ENCODE measurements at places on chromosomes 16 and 17.

- no peak for DNase-seq
Observed at GRCh38 chr16:17168181-17168580, 302.6 kb downstream of the XYLT1 start.

GRCh38 chr16:30896261-30896888 is at the start of gene CTF1:
TSS of gene CTF1 (plus strand) at chr16:30896614. CDS start at chr16:30896644, 30 bp downstream.
- no peak for DNase-seq

DNA sequence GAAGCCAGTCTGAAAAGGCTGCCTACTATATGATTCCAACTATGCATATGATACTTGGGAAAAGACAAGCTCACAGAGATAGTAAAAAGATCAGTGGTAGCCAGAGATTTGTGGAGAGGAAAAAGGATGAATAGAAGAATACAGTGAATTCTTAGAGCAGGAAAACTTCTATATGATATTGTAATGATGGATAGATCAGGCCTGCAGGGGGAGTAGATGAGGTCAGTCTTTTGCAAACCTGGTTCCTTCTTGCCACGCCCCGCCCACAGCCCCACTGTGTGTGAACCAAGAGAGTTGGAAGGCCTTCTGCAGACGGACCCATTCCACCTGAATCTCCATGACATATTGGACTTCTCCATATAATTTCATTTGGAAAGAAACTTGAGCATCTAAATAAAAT is 761 bp upstream of the CCL8 start:
- DNase-seq: no peak

DNA sequence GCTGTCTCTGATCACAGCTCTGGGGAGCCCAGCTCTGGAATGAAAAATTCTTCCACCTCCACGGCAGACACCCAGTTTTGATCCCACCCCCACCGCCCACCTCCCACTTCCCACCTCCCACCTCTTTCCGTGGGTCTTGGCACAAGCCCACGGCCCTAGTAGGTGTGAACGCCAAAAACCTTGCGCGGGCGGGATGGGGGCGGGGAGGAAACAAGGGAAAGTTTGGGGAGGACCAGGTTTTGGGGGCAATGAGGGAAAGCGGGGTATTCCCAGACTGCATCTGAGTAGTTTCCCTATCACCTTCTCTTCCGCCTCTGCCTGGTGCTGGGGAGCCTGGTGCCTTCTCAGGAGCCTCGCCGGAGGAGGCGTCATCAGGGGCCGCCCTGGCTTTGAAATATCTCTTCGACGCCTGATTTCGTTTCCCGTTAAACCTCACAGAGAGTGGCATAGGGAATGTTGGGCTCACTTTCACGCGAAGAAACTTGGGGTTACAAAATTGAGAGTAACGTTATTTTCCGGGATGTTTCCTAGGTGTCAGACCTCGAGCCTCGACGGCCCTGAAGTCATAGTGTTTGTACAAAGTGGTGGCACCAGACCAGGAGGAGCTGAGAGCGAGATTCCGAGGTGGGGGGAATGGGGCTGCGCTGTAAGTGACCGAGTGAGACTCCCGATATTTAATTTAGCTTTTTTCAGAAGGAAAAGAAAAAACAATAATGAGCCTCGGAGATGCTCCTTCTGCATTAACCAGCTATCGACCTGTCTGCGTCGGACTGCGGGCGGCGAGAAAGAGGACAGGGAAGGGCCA is 1.6 kb upstream of the IRX3 start:
- DNase-seq: no peak

- DNase-seq: peak; percentile 91
Observed at GRCh38 chr17:39225959-39226683, 376 bp upstream of the STAC2 start.

DNA sequence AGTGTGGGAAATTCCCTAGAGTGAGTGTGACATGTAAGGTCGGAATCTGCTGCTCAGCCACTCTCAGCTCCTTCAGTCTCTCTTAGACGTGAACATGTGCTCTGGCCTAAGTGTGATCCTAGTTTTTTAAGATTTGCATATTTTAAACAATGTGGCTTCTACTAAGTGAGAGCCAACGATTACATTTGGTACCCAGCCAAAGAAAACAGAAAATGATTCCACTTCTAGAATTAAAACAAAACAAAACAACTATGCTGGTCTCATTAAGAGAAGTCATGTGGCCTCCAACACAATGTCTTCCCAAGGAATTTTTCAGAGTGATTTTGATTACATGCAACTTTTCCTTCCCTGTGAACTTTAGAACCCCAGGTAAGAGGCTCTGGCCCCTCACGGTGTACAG is 10.1 kb downstream of the TMEM238L start:
- DNase-seq: no peak

DNA sequence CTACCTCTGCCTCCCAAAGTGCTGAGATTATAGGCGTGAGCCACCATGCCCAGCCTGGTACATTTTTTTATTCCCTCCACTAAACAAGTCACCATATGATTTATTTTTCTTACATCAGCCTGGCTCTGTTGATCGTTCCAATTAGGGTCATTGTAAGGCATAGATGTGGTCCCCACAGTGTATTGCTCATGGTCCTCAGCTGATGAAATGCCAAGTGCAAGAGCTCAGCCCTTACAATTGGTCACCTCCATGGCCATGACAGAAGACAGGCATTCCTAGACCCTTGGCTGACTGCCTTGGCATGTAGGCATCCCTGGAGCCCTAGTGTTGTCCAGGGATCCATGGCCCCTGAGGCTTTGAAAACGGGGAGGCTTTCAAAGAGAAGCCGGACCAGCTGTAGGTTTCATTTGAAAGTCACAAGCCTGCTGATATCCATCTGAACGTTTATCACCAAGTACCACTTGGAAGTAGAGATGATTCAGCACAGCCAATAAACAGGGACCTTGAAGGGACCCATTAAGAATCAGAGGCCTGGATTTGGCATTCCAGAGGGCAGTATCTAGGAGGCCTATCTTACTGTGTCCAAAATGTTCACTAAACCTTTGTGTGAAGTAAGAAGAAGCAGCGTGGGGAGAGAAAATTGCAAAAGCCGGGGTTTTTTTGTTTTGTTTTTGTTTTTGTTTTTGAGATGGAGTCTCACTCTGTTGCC is 20.6 kb upstream of the PRKCA start:
- DNase-seq: no peak

DNA sequence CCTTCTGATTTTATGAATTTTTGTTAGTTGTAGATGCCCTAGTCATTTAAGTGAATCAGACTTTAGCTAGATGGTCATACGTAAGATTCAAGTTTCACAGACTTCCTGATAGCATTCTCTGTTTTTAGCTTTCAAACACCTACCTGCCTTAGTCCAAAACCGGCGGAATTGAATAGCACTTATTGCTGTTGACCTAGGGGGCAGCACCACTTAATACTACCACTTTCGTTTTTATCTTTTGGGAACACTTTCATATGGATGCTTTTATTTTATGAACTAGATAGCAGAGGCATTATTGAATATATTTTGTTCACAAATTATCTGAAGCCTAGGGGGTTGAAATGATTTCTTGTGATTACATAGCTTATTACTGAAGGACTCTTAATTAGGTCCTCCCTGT is 31.5 kb downstream of the TADA2A start:
- no peak for DNase-seq

GRCh38 chr17:80246266-80246681 is 14.4 kb upstream of the RNF213 start:
- no peak for DNase-seq

- DNase-seq: no peak
Observed at GRCh38 chr17:13862346-13862745, 207.0 kb upstream of the COX10 start.

DNA sequence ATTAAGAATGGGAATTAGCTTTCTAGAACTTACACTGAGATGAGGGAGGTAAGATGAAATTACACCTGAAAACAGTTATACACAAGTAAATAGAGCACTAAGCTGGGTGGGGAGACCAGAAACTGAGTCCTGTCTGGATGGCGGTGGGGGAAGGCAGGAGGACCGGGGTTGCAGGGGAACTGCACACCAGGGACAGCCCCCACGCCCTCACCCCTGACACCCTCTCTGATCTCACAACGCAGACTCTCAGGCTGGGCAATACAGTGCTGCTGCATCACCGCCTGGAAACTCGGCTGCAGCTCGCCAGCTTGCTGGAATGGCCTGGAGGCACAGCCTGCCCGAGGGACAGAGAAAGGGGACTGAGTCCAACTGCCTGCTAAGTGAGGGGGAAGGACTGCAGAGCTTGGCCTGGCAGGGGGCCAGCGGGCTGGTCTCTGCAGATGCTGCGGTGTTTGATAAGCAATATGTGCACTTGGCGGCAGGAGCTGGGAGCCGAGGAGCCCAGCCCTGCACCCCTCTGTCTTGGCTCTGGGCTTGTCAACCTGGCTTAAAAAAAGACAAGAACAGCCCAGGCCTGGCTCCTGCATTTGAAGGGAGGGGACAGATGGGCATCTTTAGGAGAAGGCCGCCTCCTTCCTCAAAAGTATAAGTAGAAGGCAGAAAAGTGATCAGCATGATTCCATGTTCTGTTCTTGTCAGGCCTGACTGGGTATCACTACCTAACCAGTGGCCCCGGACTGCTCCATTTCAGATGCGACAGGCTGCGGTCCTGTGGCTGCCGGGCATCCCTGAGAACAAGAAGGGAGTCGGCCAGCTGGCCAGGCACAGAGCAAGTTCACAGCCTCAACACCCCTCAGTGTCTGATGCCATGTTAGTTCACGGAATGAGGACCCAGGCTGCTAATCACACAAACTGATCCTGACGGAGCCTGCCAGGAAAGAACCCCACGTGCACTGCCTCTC is 30.2 kb downstream of the SPHK1 start:
- DNase-seq: peak; percentile 89

GRCh38 chr17:65634533-65634932 is 73.1 kb upstream of the AXIN2 start:
- no peak for DNase-seq

GRCh38 chr17:17723354-17724261 is 42.4 kb downstream of the RAI1 start:
- DNase-seq: peak; percentile 80

- no peak for DNase-seq
Observed at GRCh38 chr17:78257810-78258322, 26.4 kb downstream of the TMEM235 start.

- DNase-seq: peak; percentile 100
Observed at GRCh38 chr16:2155091-2155950, at the start of gene TRAF7. TSS of gene TRAF7 (plus strand) at chr16:2155782. CDS start at chr16:2163921, 8,139 bp downstream.

DNA sequence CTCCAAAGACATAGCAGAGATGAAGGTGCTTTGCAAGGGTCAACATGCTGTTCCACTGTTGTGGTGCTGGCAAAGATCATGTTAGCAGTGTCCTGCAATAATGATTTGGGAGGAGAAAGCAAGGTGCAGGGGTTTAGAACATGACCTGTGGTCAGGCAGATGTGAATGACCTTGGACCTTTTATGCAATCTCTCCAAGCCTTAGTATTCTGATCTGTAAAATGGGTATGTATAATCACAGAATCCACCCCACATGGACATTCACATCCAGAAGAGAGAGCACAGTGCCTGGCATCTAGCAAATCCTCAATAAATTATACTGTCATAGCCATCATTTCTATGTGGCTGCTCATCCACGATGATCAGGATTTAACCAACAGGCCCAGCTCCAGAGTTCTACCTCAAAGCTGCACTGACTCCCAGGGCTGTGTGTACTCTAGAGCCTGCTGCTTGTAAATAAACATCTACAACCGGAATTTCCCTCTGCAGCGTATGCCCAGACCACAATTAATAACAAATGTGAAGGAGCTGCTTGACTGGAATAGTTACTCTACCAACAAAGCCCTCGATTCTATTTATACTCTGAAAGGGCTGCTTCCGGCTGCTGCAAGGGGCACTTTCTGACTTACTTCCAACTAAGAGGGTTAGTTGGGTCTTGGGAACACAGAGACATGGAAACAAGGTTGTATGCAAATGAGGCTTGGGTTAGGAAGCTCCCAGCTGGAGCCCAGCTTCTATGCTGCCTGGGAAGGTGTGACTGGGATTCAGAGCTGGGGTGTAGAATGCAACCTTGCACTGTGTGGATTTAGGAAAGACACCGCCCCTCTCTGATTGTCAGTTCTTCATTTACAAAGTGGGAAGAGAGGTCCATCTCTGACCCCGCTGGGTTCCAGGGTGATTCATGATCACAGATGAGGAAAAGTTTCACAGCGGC is 265.2 kb downstream of the XYLT1 start:
- DNase-seq: no peak

GRCh38 chr16:19131825-19132218 is 18.1 kb downstream of the ITPRIPL2 start:
- DNase-seq: no peak

GRCh38 chr16:89697161-89697615 is 4.3 kb downstream of the SPATA2L start:
- peak; percentile 17 for DNase-seq

DNA sequence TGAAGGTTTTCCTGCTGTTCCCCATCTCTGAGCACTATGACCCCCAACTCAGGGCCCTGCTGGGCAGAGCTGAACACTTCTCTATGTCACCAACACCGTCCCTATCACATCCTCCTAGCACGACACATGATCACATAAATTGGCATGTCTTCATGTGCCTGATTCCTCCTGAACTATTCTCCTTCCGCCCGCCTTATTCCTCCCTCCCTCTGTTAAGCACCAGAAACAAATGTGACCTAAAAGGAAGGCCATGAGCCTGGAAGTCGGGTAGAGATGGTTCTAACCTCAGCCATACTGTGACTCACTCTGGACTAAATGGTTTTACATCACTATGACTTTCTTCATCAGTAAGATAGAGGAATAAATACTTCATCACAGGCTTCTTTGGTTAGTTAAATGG is 80.8 kb upstream of the DYNLRB2 start:
- DNase-seq: no peak

- no peak for DNase-seq
Observed at GRCh38 chr16:66161942-66162341, 204.5 kb upstream of the CDH5 start.

DNA sequence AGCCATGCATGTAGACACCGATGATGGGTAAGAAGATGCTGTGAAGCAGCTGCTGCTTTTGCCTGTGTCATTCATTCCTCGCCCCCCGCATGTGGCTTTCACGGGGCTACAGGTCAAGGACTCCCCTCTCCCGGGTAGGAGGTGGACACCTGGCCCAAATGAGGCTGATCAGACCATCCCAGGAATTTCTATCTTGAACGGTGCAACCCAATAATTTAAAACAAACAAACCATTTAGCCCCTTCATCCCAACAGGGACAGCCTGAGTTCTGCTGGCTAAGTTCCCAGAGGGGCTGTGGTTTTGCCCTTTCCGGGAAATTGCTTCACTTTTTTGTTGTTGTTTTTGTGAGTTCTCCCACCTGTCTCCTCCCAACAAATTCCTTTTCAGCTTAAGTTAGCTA is 137.7 kb upstream of the CDH5 start:
- DNase-seq: no peak

GRCh38 chr17:22490399-22490798 is 798.1 kb downstream of the KCNJ18 start:
- no peak for DNase-seq

GRCh38 chr16:71628810-71629209 is 2.8 kb downstream of the MARVELD3 start:
- peak; percentile 68 for DNase-seq

GRCh38 chr16:79665970-79666369 is 65.4 kb upstream of the MAF start:
- DNase-seq: no peak

DNA sequence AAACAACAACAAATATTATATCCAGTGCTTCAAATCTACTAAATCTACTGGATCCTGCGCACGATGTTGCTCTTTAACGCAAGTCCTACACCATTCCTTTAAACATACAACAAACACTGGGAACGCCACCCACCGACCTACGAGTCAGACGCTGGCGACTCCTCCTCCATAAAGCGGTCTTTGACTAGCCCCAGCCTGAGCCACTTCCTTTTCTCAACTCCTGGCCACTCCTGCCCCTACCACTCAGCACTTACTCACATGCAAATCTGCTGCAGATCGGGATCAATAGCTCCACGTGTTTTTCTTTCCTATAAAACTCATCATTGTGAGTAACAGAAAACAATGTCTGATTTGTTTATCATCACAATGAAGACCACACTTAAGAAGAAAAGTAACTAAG is 32.8 kb upstream of the MNT start:
- DNase-seq: no peak

GRCh38 chr16:70700101-70701020 is 14.5 kb upstream of the MTSS2 start:
- peak; percentile 68 for DNase-seq
